ENCODE measurements at places on chromosomes 7 and 10. TPM values are rescaled to one million over a fixed set of nuclear protein-coding genes. Genes with fewer than 3 reads are reported as not detected.

- DNase-seq = no peak
Measured at GRCh38 chr7:158586499-158587161, 993 bp downstream of the PTPRN2 start.

The ALDH18A1 gene
- 17.5 TPM for total RNA-seq

- no peak for DNase-seq
Measured at GRCh38 chr7:29405891-29406290, 157.7 kb upstream of the PRR15 start.

GRCh38 chr7:100088621-100089457, at the start of gene COPS6:
Gene COPS6 (plus strand): TSS chr7:100088969. CDS start chr7:100088991, 22 bp downstream.
- DNase-seq = peak; percentile 94

The CNPY1 gene
- not detected for total RNA-seq

DNA sequence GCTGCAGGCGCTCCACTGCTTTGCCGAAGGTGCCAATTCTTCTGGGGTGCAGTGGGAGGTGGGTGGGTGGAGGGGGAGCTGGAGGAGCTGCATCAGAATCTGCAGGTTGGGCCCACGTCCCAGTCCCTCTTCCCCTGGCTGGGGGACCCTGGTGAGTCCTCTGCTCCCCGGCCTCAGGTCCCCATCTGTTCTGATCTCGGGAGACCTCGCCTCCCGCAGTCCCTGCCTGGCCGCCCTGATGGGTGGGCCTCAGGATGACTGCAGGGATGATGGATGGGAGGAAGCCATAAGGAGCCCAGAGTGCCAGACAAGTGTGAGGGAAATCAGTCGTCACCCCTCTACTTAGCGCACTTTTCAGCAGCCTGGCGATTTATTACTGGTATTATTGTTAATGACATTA, 89.3 kb upstream of the PCBD1 start:
- DNase-seq = no peak

DNA sequence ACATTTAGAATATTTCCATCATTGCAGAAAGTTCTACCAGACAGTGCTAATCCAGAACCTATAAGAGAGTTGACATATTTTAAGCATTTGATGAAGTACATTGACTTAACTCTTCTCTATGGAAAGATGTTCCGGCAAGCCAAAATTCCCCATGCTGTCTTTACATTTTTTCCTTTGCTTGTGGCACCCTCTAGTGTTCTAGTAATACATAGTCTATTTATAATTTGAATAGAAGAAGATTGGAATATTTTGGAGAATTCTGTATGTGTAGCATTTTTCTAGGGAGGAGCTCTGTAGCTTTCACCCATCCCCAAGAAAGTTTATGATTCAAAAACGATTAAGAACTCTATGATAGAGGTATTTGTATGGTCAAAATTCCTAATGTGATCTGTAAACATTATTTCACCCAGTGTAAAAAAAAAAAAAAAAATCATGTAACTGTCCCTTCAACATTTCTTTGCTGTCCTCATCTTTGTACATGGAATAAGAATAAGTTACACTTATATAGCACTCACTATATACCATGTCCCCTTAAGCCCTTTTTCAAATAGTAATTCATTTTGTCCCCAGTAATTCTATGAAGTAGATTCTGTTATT, 33.2 kb downstream of the NRF1 start:
- DNase-seq = no peak

- DNase-seq = no peak
Measured at GRCh38 chr10:104741127-104741526, 100.0 kb downstream of the SORCS3 start.

DNA sequence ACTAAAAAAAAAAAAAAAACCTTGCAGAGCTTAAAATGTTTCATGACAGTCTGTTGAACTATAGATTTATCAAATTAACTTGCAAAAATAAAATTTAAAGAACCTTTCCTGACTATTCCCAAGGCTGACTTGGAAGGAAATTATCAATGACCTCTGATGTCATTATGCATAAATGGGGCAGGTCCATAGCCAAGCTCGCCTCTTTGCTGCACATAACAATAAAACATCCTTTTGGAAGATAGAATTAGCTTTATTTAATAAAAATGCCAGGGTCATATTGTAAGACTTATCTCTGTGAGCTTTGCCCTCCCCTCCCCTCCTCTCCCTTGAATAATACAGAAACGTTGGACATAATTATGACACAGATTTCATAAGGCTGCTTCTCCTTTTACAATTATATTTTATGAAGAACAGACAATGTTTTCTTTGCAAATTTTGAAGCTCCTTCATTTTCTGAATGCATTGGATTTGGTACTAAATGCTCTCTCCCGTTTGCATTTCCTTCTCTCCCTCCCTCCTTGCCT, 444.8 kb downstream of the AUTS2 start:
- no peak for DNase-seq

DNA sequence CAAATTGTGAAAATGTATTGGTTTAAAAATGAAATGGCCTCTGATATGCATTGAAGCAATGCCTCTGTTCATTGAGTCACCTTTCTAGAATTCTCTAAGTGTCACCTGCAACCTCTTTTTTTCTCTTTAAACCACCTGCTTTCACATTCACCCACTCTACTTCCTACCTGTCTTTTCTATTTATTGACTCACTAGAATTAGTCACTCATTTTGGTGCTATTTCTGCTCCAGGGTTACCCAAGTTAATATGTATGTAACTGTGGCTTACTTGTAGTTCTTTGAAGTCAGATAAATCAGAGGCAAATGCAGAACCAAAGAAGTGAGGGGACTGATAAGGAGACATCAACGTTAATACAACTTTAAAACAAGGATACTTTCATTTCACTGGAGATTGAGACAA, 674.7 kb downstream of the CCSER2 start:
- DNase-seq = no peak

The FXYD4 gene
- total RNA-seq = not detected

The ARHGAP12 gene
- 27.6 TPM for total RNA-seq

- DNase-seq = no peak
Measured at GRCh38 chr10:70735161-70735560, 50.0 kb downstream of the TBATA start.

DNA sequence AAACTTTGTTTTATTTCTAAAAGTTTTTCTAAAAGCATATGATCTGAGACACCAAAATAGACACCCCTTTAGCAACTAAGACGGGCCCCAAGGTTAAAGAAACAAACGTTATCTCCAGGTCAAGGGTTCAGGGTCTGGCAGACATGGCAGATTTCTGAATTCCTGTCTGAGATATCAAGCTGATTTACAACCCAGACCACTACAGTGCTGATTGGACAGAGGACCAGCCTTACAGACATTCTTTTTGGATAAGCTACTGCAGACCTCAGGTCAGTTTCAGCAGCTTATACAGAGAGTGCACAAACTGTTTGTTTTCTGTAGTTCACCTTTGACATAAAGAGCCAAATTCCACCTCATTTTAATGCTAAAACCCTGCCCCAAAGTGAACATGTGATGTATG, 34.8 kb downstream of the SVOPL start:
- no peak for DNase-seq

- DNase-seq = peak; percentile 50
Measured at GRCh38 chr7:144835155-144835611, 670 bp downstream of the TPK1 start.

- no peak for DNase-seq
Measured at GRCh38 chr7:139118234-139118804, 8.8 kb upstream of the ZC3HAV1 start.

DNA sequence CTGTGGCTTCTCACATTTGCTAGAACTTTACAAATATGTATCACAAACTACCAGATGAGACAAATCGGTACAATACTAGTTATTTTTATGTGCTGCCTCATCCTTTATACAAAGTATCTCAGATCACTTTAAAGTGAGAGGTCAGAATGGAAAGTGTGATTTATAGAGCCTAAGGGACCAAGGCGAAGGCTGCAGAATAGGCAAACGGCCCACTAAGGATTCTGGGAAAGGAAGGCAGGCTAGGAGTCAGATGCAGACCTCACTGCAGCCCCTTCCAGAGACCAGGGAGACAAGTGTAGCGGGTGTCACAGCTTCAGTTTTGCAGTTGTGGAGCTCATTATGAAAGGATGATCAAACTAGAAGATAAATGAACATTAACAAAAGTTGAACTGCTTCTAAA, 190.6 kb downstream of the HIBADH start:
- DNase-seq = no peak

The SORBS1 gene
- total RNA-seq = 1,065 TPM

DNA sequence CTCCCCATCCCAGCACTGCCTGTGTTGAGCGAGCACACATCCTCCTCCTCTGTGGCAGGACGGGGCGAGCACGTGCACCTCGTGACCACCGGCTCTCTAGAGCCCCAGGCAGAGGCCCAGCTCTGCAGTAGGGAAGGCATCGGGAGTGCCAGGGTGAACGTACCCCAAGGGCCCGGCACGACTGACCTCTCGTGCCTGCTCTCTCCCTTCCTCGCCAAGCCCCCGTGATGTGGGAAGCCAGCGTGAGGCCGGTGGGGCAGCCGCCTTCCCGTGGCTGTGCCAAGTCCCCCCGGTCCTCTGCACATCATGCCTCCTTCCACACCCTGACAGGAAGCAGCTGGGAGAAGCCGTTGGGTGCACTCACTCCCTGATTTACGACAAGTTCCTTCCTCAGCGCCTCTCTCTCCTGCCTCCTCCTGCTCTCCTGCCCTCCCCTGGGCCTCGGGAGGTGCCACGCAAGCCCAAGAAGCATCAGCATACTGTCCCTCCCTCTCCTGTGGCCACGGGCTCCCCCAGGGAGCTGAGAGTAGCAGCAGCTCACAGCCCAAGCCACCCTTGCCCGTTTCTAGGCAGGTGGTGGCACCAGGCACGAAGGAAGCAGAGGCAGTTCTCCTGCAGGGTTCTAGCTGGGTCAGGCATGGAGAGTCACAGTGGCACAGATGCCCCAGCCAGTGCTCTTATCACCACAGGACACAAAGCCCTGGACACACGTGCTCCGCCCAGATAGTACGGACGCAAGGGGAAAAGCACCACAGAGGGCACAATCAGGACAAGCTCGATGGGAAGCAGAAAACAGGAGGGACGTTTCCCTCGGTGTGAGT, 47.0 kb downstream of the AMZ1 start:
- DNase-seq = peak; percentile 65

DNA sequence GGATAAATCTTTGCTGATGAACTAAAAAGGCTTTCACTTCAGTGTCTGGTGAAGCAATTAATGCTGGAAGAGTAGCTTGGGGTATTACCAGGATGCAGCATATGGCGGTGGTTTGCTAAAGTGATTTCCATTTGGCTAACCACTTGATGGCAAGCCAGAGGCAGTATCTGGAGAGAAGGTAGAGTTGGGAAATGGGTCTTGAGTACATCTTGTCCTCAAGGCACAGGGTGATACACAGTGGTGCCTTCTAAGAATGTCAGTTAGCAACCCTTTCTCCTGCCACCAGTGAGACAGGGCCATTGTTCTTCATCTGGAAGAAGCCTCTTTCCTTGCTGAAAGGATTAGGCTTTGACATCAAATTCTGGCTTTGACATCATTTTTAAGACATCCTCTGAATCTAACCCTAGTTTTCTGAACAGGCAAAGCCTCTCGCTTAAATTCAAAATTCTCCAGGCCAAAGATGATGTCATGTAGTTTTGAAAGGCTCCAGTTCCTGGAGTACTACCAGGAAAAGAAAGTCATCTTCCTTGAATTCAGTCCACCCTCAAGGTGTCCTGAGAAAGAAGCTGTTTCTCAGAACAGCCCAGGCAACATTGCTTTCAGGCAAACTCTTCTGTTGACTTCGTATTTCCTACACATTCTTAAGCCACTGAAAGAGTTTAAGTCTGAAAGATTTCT, 162.4 kb downstream of the ARID5B start:
- DNase-seq = no peak

The AQP1 gene
- total RNA-seq = 154 TPM
